ENCODE measurements at places on chromosomes 2 and 18.

- no peak for DNase-seq
These were observed 8.6 kb downstream of the OXER1 start for GRCh38 chr2:42755191-42755880.

- no peak for DNase-seq
These were observed 19.6 kb downstream of the LDAH start for GRCh38 chr2:20803226-20803682.

GRCh38 chr18:54957996-54958395, 1.3 kb downstream of the CCDC68 start:
- peak; percentile 12 for DNase-seq

DNA sequence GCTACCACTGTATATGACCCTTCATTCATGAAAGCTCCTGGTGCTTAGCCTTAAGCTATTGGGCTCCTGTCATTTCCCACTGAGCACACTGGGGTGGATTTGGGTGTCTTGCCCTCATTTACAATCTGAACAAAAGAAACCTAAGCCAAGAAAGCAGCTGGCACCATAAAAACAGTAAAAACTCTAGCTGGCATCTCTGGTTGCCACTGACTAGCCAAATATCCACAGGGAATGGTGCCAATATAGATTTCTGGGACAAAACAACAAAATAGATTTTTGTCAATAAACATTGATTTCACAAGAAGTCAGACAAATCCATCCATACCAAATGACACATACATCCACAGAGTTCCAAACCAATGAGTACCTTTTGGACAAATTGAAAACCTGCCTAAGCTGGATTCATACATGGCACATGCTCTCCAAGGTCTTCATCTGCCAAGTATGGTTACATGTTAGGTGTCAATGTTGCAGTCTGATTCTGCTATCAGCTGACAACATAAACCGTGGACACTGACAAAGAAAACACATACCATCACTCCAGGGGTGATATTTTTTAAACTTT, 1081.5 kb upstream of the ZEB2 start:
- no peak for DNase-seq

- DNase-seq: no peak
These were observed 49.6 kb downstream of the ATP9B start for GRCh38 chr18:79118797-79119196.

Measured in retinal pigment epithelial cell (primary cell).